ENCODE measurements at places on chromosomes 1 and 21.
A peak's percentile ranks its signal among the peaks of the same experiment; 100 is the strongest.

DNA sequence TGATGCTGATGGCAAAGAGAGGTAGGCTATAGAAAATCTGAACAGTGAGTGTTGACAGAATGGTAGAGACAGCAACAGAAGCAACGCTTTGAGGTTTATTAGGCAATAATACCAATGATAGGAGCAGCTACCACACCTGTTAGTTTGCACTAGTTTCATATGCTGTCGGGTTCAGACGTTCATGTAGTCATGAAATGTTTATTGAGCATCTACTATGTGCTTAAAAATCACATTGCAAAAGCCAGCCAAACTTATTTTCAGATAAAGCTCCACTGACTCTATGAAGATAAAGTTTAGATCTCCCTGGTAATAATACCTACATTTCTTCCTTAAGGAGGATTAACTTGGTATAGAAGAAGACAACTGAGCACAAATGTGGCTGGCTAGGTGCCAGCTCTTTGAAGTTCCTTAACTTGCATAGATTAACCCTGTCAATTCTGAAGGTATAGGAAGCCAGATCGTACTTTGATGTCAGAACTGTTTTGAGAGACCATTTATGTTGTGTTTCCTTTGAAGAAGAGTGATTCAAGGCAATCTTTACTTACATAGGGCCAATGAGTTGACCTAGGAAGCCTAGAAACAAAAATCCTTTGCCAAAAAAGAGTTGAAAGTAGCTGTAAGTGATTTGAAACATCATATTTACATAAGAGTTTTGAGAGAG lies 71.5 kb downstream of the DISP1 start:
- DNase-seq: no peak

DNA sequence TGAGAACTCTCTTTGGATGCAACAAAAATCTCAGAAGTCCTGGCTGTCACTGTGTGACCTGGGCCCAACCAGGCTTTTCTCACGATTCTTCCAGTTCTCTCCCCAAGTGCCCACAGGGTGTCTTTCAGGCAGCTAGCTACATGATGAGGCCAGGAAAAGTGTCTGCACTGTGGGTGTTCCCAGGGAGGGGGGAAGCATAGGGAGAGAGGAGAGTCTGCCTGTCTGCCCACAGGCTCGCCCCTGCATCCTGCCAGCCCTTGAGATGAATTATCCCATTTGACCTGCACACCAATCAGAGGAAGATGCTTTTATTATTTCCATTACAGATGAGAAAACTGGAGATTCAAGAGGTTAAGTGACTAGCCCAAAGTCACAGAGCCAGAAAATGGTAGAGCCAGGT lies 27.8 kb downstream of the FOXO6 start:
- no peak for DNase-seq

GRCh38 chr1:165854101-165854845 lies 26.9 kb downstream of the UCK2 start:
- DNase-seq: peak; percentile 10

- DNase-seq: no peak
These were observed 40.8 kb upstream of the FCER1A start for GRCh38 chr1:159261311-159261710.

GRCh38 chr1:114077188-114077587 lies 76.5 kb downstream of the SYT6 start:
- DNase-seq: no peak

- DNase-seq: no peak
These were observed 410.6 kb upstream of the NR5A2 start for GRCh38 chr1:199616947-199617346.

GRCh38 chr1:1420654-1421141 lies 378 bp downstream of the ANKRD65 start:
- DNase-seq: no peak

DNA sequence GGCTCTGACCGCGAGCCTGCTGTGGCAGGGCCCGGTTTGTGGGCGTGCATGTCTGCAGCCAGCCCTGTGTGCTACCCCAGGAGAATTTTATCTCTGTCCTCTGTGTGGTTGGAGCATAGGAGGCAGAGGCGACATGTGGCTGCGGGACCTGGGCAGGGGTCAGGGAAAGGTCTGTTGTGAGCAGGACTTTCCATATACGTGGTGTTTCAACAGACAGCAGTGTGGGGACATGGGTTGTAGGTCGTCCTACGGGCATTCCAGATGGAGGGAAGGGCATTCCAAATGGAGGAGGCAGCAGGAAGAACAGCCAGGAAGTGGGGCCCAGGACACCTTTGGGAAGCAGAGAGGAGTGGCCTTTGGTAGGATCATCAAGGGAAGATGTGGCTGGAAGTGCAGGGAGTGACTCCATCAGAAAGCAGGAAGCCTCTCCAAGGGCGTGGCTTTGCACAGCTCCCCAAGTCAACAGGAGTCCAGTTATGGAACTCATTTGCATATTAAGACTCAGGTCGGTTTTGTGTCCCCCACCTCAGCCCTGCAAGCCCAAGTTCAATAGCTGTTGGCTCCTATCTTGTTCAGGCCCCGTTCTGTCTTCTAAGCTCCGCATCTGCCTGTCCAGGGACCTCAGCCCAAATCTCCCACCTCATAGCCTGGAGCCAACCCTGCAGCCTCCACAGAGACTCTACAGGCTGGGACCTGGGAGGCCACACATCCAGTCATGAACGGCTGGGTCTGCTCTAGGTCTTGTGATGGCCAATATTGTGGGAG lies 309.1 kb downstream of the MATN1 start:
- no peak for DNase-seq

- DNase-seq: no peak
These were observed 1.5 kb upstream of the MAGI3 start for GRCh38 chr1:113388621-113389358.

- DNase-seq: no peak
These were observed 24.4 kb downstream of the TBX15 start for GRCh38 chr1:118963456-118964430.

DNA sequence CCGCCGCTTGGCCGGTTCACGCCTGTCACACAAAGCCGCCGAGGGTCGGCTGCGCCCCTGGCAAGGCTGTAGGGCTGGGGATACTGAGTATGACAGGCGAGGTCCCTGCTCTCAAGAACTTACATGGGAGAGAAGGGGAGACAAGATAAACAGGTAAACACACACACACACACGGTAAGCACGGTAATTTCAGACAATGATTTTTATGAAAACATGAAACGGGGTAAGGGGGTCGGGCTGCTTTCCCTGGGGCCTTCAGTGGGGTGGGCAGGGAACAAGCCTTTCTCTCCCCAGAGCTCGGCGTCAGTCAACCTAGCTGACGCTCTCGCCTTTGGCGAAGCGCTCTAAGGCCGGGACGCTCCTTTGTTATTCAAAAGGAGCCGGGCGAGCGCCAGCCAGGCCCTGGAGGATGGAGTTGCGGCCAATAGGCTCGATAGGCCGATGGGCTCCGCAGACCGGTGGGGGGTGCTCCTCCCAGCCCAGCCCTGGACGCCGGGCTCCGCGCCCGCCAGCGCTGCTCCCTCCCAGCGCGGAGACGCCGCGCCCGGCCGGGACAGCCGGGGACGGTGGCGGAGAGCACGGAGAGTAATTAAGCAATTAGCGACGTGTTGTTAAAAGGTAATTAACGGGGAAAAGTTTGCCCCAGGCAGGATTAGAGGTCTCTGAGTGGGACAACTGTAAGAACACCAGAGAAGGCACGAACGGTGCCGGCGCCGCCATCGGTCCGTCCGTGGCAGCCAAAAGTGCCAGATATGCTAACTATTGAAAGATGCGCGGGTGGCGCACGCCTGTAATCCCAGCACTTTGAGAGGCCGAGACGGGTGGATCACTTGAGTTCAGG lies 950 bp upstream of the INKA2 start:
- DNase-seq: no peak

DNA sequence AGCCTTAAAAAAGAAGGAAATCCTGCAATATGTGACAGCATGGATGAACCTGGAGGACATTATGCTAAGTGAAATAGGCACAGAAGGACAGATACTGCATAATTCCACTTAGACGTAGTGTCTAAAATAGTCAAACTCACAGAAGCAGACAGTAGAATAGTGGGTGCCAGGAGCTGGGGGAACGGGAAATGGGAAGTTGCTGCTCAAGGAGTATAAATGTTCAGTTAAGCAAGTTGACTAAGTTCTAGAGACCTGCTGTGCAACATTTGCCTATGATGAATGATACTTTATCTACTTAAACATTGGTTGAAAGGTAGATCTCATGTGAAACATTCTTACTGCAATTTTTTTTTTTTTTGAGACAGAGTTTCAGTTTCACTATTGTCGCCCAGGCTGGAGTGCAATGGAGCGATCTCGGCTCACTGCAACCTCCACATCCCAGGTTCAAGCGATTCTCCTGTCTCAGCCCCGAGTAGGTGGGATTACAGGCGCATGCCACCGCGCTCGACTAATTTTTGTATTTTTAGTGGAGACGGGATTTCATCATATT lies 197.8 kb downstream of the HIVEP3 start:
- DNase-seq: no peak

DNA sequence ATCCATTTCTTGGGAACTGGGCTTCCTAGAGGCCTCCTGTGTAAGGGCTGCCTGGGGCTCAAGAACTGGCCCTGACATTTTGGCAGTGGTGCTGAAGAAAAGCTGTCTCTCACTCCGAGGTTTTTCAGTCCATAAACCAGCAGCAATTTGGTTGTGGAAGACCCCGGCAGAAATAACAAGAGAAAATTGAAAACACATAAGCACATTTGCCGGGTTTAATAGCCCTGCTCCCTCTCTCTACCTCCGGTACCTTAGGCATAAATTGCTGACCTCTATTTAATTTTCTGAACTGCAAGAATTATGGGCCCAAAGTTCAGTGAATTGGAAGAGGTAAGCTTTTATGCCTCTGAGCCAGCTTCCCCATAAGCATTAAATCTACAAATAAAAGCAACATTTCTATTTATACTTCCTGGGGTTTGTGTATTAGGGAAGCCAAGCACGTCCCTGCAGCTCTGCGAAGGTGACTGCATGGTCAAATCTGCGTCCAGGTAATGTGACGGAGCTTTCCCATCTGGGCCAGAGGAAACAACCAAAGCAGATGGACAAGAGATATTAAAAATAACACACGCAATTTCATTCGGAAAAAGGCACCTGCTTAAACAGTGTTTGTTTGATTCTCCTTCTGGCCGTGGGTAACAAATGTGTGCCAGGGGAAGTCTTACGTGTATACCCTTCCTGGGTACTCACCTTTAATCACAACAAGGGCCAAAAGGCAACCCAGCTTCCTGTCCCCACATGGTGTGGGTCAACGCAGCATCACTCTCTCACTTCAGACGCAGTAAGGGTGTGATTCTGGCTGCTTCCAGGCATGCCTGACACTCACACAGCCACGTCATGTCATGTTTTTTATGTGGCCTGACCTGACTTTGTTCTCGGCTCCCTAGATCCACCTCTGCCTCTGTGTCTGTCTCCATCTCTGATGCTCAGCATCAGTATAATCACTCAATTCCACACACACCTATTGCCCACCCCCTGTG lies 69.2 kb downstream of the PAPPA2 start:
- no peak for DNase-seq

All from bone marrow (tissue), 2 donors.